ENCODE measurements at places on chromosomes 2 and 18.

GRCh38 chr2:141554810-141555209 lies 576.0 kb downstream of the LRP1B start:
- DNase-seq = no peak

- DNase-seq = no peak
Measured at GRCh38 chr2:5696404-5696944, 4.3 kb downstream of the SOX11 start.

- no peak for DNase-seq
Measured at GRCh38 chr2:209208211-209208610, 215.6 kb upstream of the MAP2 start.

GRCh38 chr2:148593421-148593820 lies 51.1 kb upstream of the EPC2 start:
- no peak for DNase-seq

GRCh38 chr18:25465152-25465732 lies 113.3 kb upstream of the ZNF521 start:
- no peak for DNase-seq

Data from upper lobe of right lung (tissue), 1 donor.